ENCODE measurements at places on chromosomes 4 and X.

GRCh38 chr4:17726911-17727310 lies 54.5 kb downstream of the FAM184B start:
- DNase-seq: no peak

DNA sequence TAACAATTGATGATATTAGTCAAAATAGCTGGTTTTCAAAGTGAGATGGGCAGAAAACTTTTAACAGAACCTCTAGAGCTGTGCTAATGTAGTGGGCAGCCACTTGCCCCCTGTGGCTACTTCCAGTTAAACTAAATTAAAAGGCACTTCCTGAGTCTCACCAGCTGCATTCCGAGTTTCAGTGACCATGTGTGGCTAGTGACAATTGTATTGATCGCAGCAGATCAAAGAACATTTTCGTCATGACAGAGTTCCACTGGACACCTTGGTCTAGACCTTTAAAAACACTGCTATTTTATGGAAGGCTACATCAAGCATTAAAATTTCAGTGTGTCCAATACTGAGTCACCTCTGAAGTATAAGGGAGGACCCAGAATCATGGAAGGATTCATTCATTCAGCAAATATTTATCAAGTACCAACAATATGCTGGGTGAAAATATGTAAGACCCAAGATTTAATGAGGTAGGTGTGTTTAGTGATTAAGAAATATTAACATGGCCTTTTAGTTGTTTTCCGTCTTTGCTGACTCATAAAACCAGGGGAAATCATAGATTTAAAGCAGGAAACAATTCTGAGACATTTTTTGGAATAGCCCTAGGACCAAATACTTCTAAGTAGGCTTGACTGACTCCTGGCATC lies 5.1 kb upstream of the FAT1 start:
- no peak for DNase-seq

GRCh38 chrX:45712067-45712466 lies 511.4 kb upstream of the DIPK2B start:
- no peak for DNase-seq

DNA sequence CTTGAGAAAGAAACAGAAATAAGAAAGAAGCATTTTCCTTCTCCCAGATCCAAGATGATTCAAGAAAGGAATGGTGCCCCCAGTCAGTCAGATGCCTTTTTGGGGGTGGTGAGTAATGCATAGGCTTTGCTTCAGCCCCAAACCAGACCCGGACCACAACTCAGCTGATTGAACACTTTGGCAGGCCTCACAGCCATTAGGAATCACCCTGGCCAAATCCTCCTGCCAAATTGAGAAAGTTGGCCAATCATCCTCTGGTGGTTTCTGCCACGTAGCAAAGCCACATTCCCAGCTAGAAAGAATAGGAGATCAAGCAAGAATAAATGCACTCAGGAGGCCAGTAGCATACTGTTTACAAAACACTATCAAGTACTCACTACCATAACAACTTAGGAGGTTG lies 33.7 kb downstream of the FRMD7 start:
- no peak for DNase-seq

GRCh38 chrX:56231537-56232090 lies 542 bp upstream of the KLF8 start:
- DNase-seq: no peak

DNA sequence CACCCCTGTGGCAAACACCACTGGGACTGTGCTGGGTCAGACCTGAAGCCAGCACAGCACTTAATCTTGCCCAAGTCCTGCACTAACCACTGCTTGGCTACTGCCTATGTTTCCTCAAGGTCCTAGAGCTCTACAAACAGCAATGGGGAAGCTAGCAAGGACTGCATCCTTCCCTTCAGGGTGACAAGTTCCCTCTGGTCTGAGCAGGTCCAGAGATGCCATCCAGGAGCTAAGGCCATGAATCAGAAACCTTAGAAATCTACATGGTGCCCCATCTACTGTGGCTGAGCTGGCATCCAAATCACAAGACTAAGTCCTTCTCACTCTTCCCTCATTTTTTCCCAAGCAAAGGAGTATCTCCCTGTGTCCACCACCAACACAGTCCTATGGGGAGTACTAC lies 239.7 kb upstream of the UGT8 start:
- DNase-seq: no peak

DNA sequence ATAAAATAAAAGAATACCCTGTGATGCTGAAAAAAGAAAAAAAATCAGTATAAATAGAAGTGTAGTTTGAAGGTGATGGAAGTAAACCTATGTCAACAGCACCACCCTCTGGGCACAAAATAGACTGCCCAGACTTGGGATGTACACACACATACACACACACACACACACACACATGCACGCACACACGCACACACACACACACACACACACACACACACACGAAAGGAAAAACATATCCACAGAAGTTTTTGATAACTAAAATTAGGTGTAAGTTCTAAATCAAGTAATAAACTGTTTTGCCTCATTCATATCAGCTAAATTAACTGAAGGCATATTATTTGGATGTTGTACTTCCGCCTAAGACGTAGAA lies 40.5 kb downstream of the ANXA5 start:
- DNase-seq: no peak

All from liver (tissue), 10 donors.